ENCODE measurements at places on chromosomes 2 and 18. TPM values are rescaled to one million over a fixed set of nuclear protein-coding genes. Genes with fewer than 3 reads are reported as not detected.

CNDP1 gene
- not detected for total RNA-seq

TRMT61B gene
- 13.6 TPM for total RNA-seq

PSD4 gene
- total RNA-seq: 5.1 TPM

CNGA3 gene
- total RNA-seq: not detected

CRACDL gene
- total RNA-seq: not detected

SFT2D3 gene
- 5.5 TPM for total RNA-seq

All from uterine smooth muscle cell (primary cell).